Esophagus muscularis mucosa (tissue), 4 donors: ENCODE measurements at places on chromosomes 2 and 18.

- no peak for DNase-seq
These were observed 286.3 kb downstream of the PIEZO2 start for GRCh38 chr18:10863026-10863425.

DNA sequence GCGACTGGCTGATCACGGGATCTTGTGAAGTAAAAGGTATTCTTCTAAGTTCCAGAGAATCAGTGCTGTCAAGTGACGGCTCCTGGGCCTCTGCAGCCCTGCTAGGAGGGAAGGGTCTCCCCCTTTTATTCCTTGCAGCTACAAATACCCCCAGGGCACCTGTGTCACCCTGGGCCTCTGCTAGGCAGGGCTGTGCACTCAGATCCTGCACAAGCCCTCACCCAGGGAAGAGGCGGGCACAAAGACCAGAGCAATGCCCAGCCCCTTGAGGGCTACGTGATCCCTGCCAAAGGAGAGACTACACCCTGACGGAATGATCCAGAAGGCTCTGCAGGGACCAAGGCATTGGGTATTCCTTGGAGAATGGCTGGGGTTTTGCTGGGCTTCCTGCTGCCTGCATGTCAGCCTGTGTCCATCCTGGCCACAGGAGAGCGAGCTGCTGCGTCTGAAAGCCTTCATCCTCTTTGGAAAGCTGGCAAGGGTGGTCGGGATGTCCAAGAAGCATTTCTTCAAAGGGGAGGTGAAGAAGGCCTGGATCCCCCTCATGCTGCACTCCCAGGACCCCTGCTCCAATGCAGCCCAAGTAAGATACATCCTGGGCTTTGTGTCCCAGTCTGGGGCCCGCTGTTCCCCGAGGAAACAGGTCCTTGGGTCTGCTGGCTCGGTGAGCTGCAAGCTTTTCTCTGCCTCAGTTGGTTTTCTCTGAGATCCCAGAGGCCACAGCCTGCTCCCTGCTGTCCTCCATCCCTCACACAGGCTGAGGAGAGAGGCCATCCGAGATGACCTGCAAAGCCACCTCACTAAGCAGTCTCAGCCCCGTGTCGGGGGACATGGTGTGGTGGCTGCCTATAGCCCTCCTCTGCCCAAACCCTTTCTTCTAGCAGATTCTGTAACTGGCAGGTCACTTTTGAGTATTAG lies 24.9 kb downstream of the HJURP start:
- DNase-seq = no peak

- DNase-seq = no peak
These were observed 163.5 kb upstream of the SALL3 start for GRCh38 chr18:78816114-78816513.

DNA sequence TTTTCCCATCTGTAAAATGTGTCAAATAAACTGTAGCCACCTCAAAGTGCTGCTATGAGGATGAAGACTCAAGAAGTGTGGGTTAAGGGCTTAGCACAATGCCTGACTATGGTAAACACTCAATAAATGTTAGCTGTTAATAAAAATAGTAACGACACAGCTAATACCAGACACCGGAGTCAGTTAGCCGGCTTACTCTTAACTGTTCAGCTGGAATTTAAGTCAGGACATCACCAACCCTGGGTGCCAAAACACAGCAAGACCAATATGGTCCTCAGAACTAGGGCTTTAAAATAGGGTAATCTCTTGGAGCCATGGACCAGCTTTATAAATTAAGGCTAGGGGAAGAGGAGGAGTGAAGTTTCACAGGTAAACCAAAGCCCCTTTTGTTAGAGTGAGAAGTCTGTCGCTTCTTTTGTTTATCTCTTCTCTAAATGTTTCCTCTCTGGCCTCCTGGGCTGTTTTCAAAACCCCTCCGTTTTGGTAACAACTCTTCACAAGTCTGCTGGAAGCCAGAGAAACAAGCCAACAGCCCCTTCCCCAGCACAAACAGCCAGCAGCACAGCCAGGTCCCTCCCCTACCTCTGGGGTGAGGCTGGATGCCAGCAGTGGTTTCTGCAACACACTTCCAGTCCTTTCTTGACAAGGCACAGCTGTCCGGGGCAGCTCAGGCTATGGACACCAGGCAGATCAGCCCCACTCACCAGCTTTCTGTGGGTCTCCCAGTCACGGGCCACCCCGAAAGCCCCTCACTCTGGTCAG lies 13.8 kb upstream of the FZD7 start:
- no peak for DNase-seq
